ENCODE measurements at places on chromosomes 16 and 17.

- DNase-seq, result no peak
Measured at GRCh38 chr17:28154214-28154613, 111.7 kb downstream of the NLK start.

DNA sequence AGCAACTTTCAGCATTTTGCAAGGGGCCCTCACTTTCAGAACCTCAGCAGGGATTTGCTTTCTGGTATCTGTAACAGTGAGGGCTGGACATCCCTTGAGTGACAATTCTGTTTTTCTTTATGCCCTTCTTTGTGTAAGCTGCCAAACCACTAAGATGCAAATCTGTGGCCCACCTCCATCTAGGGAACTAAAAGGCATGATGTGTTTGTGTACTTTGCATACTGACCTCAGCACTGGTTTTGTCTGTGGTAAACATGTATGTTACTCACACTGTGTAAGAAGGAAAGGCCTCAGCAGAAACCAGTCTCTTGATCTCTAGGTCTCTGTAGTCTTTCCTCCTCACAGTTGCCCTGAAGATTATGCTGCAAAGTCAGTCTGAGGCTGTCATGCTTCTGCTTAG, 396.6 kb upstream of the DYNLRB2 start:
- DNase-seq, result peak; percentile 72

DNA sequence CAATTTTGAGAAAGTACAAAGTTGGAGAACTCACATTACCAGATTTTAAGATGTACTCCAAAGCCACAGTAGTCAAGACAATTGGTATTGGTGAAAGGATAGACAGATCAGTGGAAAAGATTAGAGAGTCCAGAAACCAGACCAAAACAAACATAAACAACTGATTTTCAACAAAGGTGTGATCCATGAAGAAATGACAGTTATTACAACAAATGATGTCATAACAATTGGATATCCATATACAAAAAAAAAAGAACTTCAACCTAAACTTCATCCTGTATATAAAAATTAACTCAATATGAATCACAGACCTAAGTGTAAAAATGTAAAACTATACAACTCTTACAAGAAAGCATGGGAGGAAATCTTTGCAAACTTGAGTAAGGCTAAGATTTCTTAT, 8.4 kb downstream of the CEP112 start:
- DNase-seq, result no peak

- DNase-seq, result peak; percentile 55
Measured at GRCh38 chr16:4293822-4294457, 21.1 kb upstream of the TFAP4 start.

DNA sequence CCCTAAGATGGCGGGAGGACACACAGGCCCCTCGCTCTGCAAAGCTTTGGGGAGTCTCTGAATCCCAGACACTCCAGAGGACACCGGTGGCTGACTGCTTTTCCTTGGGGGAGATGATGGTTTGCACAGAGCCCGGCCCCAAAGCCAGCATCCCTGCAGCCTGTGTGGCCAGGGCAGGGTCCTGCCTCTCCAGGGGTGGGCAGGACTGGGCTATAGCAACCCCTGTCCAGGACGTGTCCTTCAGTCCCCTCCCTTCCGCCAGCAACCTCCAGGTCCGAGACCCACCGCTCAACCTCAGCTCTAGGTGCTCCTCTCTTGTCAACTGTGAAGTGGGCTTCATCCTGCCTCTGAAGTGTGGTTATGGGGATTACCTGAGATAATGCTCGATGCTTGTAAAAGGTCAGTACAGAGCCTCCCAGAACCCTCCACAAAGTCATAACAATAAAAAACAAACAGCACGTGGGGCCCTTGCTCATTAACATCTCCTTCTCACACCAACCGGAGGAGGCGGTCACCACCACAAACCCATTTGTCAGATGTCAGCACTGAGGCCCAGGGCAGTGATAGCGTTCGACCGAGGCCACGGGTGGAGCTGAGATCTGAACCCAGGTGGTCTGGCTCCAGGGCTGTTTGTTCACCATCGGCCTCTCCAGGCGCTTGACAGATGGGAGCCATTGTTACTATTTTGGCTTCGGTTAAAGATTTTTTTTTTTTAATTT, 304.8 kb downstream of the IRF8 start:
- DNase-seq, result no peak

- no peak for DNase-seq
Measured at GRCh38 chr17:8788998-8789397, 10.2 kb downstream of the MFSD6L start.

DNA sequence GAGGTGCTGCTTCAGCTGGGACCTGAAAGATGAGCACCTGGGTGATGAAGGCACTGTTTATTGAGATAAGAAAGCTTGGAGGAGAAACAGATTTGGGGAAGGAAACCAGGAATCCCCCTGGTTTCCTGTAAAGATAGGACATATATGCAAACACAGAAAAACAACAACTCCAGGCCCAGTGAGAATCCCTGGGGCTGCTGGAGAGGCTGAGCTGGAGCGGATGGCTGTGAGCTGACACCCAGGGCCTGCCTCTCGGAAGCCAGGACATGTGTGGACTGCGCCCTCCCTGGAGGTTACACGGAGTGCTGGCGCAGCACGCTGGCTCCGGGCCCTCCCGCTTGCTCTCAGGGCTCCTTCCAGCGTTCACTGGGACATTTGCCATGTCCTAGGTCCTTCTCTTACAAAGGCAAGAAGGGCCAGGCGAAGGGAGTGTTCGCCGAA, 57.5 kb downstream of the CYB5B start:
- no peak for DNase-seq

DNA sequence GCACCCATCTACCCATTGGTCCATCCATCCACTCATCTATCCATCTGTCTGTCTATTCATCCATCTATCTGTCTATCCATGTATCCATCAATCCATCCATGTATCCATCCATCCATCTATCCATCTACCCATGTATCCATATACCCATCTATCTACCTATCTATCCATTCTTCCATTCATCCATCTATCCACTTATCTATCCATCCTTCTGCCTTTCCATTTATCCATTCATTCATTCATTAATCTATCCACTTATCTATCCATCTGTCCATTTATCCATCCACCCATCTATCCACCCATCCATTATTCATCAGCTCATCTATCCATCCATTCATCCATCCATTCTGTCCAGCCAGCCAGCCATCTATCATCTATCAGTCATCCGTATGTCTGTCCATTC, 21.5 kb downstream of the TRIM25 start:
- no peak for DNase-seq

- DNase-seq, result no peak
Measured at GRCh38 chr16:51129105-51129504, 22.0 kb downstream of the SALL1 start.

- DNase-seq, result no peak
Measured at GRCh38 chr16:85288341-85288868, 176.1 kb upstream of the CIBAR2 start.

- DNase-seq, result no peak
Measured at GRCh38 chr17:80969030-80969673, 22.5 kb upstream of the CHMP6 start.

DNA sequence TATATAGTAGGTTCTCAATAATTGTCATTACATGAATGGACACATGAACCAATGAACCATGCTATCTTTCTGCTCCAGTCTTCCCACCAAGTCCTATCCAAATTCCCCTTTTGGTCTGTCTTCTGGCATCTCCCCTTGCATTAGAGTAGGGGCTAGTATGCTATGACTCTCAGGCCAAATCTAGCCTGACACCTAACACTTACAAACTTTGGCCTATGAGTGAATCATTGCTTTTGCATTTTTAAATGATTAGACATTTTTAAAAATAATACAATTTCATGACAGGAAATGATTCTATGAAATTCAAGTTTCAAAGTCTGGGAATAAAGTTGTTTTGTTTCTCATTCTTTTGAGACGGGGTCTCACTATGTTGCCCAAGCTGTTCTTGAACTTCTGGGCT, 102.5 kb upstream of the MAF start:
- no peak for DNase-seq

GRCh38 chr16:3012246-3012645, 477 bp upstream of the CLDN9 start:
- peak; percentile 31 for DNase-seq

DNA sequence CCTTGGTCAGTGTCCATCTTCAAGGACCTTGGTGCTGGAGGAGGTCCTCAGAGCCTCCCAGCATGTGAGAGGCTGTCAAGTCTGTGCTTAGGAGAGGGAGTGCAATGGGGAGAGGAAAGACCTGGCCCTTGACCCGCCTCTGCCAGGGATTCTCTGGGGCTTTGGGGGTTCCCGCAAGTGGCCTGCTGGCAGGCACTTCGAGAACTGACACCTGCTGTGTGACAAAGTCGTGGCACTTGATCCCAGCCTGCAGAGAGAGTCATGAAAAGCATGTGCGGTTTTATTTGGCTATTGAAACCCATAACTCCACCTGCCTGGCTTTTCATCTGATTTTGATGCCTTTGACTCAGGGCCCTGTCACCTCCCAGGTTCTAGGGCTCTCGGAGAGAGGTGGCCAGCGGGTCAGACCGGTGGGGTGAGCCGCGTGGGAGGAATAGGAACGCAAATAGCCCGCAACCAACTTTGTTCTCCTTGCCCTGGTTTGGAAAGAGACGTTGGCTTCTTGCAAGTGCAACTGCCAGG, 42.8 kb upstream of the GSE1 start:
- no peak for DNase-seq

DNA sequence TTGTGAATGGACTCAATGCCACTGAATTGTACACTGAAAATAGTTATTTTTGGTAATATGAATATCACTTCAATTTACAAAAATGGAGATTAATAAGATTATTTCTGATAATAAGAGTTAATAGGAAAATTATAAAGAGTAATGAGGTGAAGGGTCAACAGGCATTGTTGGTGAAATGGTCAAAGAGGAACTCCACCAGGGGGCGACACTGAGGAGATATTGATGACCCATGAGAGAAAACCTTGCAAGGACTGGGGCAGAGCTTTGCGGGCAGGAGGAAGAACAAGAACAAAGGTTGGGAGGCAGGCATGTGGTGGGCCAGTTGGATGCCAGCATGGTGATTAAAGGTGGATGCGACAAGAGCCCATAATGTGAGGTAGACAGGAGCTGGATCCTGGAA, 74.0 kb upstream of the XYLT1 start:
- no peak for DNase-seq

DNA sequence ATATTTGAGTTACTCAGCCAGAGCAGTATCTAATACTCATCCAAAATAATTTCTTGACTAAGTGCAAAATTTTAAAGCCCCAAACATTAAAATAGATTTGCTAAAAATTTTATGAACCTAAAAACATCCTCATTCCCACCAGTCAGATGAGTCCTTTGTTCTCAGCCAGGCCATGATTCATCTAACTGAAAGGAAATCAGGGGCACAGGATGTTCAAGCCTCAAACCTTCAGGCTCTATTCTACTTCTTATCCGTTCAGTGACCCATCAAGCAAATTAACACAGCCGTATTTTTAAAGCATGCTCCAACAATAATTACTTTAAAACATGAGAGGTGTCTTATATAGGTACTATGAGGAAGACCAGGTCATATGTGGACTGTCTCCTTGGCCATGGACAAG, 176.5 kb upstream of the MON1B start:
- no peak for DNase-seq

DNA sequence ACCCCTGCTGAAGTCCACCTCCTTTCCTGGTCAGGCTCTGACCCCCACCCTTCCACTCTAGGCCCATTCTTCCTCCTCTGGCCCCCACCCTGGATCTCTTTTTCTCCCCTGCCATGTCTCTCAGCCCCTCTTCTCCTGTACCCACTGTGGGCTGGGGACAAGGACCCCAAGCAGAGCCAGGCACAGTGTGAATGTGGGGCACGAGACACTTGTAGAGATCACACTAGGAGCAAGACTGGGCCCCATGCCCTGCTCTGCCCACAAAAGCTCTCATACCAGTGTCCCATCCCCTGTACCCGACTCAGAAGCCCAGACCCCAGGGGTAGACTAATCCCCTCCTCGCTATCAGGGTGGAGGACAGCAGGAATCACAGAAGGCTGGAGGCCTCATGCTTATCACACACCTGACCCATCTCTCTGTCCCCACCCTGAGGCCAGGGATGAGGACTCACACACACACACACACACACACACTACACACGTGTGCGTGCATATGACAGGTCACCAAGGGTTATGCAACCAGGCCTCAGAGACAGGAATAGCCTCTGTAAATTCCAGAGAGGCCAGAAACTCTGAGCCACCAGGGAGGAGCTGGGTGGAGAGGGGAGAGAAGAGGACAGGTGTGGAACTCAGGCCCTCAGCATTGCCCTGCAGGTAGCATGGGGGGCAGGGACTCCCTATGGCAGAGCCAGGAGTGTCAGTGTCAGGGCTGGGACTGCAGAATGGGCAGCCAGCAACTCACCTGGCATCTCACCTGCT, 21.1 kb downstream of the ARHGAP27 start:
- DNase-seq, result no peak

Measured in NCI-H526 treated with DMSO at 0.1 percent for 48 hours (cell line).